Muscle of leg (tissue), 16 donors: ENCODE measurements at places on chromosomes 2 and 18. TPM values are rescaled to one million over a fixed set of nuclear protein-coding genes. Genes with fewer than 3 reads are reported as not detected.

The SOX11 gene
- total RNA-seq: 13.2 TPM

The MATN3 gene
- total RNA-seq: 0.31 TPM

DNA sequence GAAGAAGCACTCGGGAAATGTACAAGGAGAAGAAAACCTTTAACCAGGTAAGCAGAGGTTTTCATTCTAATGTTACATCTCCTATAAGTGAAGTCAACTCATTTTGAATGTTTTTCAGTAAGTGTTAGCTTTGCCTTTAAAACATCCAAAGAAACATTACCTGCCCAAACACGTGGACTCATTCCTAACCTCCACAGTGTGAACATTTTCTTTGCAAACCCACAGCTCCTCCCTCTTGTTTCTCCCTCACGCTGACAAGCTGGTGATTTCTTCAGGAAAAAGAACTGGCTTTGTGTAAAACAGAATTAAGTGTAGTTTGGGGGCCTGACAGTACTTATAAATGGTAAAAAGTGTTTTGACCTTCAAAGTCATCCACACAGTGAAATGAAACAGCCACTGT is 72.5 kb downstream of the MTCL1 start:
- no peak for DNase-seq

DNA sequence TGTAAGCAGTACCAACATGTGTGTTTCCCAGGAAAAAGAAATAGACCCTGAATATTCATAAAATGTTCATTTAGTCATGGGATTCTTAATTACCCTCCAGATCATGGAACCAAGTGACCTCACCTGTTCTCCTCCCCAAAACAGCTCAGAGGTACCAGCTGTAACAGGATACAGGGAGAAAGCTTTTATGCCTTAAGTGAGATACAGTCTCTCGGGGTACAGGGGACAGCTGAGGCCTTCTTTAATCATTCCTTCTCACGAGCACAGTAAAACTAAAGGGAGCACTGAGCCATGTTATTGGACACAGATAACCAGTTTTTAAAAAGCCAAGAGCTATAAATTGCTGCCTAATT is 16.6 kb downstream of the EPHA4 start:
- no peak for DNase-seq

- no peak for DNase-seq
Observed at GRCh38 chr18:49669403-49669802, 107.5 kb downstream of the LIPG start.

The LRRC30 gene
- total RNA-seq: 6.5 TPM

DNA sequence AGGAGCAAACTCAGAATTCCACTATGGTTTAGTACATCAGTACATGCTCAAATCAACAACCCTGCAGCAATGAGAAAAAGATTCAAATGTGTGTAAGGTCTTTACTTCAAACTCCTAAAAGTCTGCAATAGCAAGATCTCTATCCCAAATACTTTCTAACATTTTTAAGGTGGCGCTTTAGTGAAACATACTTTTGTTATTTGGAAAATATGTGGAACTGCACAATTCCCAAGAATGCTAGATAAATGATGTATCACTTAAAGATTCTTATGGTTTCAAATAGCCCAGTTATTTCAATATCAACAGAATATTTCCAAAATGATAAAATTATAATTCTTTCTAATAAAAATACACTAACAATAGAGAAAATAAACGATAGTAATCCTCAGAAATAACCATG is 227.6 kb upstream of the SMAD7 start:
- DNase-seq: no peak

The CYP27C1 gene
- 2.3 TPM for total RNA-seq

DNA sequence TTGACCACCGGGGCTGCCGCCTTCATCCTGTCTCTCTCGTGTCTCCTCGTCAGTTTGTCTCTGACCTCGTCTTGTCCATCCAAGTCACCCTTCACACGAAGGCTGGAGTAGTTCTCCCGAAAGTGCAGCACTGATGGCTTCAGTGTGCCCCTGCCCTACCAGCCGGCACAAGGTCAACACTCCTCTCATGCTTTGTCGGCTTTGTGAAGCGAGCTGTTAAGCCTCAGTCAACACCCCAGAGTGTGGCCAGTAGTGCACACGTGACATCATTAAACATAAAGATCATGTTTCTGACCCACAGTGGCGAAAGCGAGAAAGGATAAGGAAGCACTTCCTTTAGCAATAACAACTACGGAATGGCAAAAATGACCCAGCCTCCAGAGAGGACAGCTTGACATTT is 23.2 kb downstream of the ACKR3 start:
- DNase-seq: no peak

GRCh38 chr2:238701341-238702206 is 146.3 kb upstream of the TWIST2 start:
- peak; percentile 48 for DNase-seq

GRCh38 chr2:174605687-174606086 is 8.1 kb upstream of the WIPF1 start:
- no peak for DNase-seq

DNA sequence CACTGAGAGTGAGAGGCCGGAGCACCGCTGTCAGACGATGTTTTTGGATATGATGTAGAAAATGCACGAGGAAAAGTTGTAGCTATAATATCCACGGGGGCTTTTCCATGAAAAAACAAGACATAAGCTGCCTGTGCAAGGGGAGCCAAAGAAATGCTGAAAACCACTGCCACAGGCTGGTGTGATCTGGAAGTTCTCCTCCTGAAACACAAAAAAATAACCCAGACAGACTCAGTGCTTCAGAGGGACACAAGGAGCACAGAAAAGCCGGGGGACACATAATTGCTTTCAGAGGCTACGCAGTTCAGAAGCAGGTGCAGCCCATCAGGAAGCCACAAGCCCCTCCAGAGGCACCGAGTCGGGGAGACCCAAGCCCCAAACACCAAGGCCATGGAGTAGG is 98.2 kb downstream of the ZNF516 start:
- DNase-seq: no peak

- peak; percentile 59 for DNase-seq
Observed at GRCh38 chr2:120893811-120894584, 158.3 kb downstream of the GLI2 start.

DNA sequence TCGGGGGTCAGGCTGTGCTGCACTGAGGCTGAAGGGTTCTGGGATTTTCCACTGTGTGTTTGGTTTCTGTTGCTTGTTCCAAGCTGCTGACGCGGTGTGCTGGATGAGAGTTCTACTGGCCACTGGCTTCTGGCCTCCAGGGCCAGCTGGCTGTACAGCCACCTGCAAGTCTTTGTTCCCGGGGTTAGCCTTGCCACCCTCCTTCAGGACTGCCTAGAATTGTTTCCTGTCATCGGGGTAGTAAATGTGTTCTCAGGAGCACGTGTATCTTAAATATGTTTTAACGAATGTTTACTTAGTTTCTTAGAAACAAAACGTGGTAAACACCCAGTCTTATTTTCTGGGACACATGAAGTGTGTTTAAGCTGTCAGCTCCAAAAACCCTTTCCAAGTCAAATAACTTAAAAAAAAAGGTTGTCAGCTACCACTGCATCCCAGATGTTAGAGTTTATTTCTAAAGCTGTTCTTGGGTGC is 231.2 kb downstream of the AGAP1 start:
- DNase-seq: peak; percentile 97

DNA sequence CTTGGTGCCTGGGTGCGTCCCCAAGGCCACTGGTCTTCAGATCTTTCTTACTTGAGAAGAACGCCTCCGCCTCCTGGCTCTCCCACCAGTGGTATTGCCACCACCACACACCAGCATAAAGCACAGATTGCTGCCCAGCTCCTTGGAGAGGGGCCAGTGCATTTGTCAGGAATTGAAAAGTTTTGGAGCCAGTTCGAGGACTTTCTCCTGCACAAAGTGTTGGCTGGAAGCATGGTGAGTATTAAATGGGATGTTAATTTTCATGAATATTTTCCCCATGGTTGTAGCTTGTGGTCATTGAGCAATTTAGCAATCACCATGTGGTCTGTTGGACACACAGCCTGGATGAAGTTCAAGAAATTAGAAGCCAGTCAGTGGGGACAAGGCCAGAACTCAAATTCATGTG is 684.6 kb upstream of the FANCL start:
- peak; percentile 25 for DNase-seq

The ALPI gene
- total RNA-seq: not detected

The FAM110C gene
- total RNA-seq: 0.71 TPM

The CTDSP1 gene
- 64.9 TPM for total RNA-seq

The TDRD15 gene
- not detected for total RNA-seq

The ABCG8 gene
- total RNA-seq: not detected

DNA sequence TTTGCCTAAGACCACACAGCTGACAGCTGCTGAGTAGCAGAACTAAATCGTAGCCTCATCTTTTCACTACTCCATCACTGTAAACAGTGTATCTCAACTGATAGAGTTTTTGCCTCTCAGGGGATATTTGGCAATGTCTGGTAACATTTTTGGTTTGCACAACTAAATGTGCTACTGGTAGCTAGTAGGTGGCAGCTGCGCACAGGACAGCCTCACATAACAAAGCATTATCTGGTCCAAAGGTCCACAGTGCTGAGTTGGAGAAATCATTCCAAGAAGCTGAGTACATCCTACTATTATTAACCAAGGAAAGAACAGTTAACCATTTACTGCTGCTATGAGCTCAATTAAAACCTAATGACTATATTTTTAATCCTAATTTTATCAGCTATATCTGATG is 6.1 kb upstream of the CCDC102B start:
- peak; percentile 70 for DNase-seq

- DNase-seq: no peak
Observed at GRCh38 chr2:126877041-126877440, 21.6 kb upstream of the TEX51 start.

GRCh38 chr2:220885593-220885992 is 686.5 kb downstream of the EPHA4 start:
- DNase-seq: no peak

- DNase-seq: no peak
Observed at GRCh38 chr2:269356-270030, 4.7 kb downstream of the ACP1 start.

GRCh38 chr2:46270384-46270783 is 26.8 kb upstream of the EPAS1 start:
- DNase-seq: no peak

GRCh38 chr2:28627722-28628480 is 123.7 kb upstream of the PPP1CB start:
- peak; percentile 33 for DNase-seq

The CHRNG gene
- 77.7 TPM for total RNA-seq

- DNase-seq: no peak
Observed at GRCh38 chr2:224174990-224175389, 135.9 kb upstream of the SERPINE2 start.

DNA sequence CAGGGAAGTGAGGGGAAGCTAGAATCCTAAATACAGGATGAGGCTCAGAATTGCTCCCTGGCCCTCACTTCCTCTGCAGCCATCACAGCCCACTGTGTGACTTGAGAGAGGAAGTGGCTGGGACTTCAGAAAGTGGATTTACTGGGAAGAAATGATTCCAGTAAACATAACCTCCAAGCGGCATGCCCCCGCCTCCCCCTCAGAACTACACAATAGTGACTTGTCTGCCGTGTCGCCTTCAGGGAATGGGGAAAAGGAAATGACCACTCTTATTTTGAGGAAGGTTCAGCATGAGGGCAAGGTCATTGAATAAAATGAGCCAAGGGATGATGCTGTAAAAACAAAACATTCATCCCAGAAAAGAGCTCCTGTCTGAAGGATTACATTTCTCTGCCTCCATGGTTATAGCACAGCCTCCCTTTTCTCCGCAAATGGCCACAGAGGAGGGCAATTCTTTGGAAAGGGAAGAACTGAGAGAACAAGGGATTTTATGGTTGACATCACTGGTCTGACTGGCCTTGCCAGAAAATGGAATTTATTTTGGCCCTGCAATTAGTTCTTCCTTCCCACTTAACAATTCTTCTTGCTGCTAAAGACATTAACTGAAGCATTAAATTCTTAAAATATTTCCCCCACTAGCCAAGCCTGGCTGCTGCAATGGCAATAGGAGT is 78.9 kb upstream of the DAPL1 start:
- DNase-seq: peak; percentile 87

The APOB gene
- total RNA-seq: 0.35 TPM

GRCh38 chr18:44679056-44679913 is 1.4 kb upstream of the SETBP1 start:
- peak; percentile 97 for DNase-seq

GRCh38 chr2:24077535-24077877 is 1.4 kb upstream of the SF3B6 start:
- no peak for DNase-seq

The C2orf66 gene
- 0.04 TPM for total RNA-seq

The DTNA gene
- 74.7 TPM for total RNA-seq

The LYG1 gene
- total RNA-seq: 1.9 TPM

GRCh38 chr2:120805602-120806001 is 69.9 kb downstream of the GLI2 start:
- peak; percentile 72 for DNase-seq

GRCh38 chr2:55768991-55769390 is 75.3 kb upstream of the PNPT1 start:
- no peak for DNase-seq

- DNase-seq: no peak
Observed at GRCh38 chr18:46939998-46940571, 22.7 kb downstream of the KATNAL2 start.

DNA sequence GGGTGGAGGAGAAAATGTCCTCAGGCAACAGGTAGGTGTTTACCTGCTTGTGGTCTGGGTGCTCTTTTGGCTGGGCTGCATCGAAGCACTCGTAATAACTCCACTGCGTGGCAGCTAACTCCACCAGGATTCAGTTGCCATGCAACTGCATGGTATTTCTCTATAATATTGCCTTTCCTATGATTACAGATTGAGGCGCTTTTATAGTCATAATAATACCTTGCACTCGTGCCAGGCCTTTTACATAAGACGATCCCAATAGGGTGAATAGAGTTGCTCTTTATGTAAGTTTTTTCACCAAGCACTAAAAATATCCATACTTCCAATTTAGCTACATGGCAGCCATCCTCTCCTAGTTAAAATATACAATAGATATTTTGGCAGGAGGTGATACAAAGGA is 19.7 kb upstream of the NYAP2 start:
- DNase-seq: no peak

The SERPINB11 gene
- total RNA-seq: not detected

The AFF3 gene
- total RNA-seq: 7.2 TPM

DNA sequence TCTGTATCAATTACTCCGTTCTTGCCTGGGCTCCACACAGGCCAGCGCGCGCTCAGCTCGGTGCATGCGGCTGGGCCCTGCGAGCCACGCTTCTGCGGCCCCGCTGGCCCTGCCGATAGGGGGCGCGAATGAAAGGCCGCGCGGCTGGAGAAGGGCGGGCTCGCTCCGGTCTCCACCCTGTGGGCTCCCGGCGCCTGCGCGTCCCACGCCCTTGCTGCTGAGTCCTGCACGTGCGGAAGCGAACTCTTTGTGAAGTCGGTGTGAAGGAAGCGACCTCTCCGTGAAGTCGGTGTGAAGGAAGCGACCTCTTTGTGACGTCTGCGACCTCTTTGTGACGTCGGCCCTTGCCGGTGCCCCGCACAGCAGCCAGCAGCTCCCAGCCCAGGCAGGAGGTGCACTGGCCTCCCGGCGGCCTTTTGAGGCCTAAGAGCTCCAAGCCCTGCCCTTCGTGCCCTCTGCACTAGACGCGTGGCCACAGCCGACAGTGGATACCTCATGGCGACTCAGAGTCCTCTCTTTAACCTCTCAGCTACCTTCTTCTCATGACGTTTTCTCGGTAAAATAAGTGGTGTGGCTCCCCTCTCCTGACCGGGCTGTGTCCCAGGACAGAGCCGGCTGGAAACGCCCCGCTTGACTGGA is 391.9 kb upstream of the RAB6C start:
- no peak for DNase-seq

GRCh38 chr18:14971461-14972185 is 223.7 kb downstream of the ANKRD30B start:
- no peak for DNase-seq

The RFTN2 gene
- total RNA-seq: 24.9 TPM
